Activated CD8-positive, alpha-beta memory T cell treated with anti-CD3 and anti-CD28 coated beads for 4 hours (primary cell): ENCODE measurements at places on chromosomes 6 and 20.

DNA sequence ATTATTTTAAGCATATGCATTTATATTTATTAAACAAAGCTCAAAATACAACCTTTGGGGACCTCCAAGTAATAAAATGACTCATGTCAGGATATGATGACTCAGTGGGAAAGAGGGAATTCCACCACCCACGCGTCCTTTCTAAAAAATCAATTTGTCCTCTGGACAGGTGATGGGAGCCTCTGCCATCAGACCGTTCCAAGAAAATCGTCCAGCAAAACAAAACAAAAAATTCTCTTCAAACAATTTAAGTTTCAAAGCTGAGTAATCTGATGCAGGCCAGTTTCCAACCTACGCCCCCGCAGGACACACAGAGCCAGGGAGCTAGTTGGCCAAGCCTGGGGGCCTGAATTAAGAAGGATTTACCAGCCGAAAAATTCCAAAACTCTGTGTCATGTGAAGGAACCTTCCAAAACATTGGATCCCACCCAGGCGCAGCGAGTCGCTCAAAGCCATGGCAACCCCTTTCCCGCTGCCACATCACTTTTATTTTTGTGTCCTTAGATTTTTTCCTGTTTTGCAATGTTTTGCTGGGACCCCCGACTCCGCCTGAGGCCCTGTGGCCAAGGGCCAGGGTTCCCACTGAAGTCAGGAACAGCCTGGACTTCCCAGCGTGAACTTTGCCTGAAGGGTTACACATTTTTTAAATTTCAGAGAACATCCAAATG lies 95.3 kb downstream of the NFATC2 start:
- DNase-seq = no peak

- no peak for DNase-seq
Observed at GRCh38 chr6:25499615-25500235, 152.3 kb upstream of the SCGN start.

GRCh38 chr6:35219683-35220326 lies 6.0 kb downstream of the SCUBE3 start:
- DNase-seq = no peak

GRCh38 chr6:134491477-134491876 lies 173.6 kb upstream of the SGK1 start:
- no peak for DNase-seq

GRCh38 chr20:53226826-53227225 lies 254.7 kb downstream of the TSHZ2 start:
- no peak for DNase-seq

- DNase-seq = no peak
Observed at GRCh38 chr6:125554456-125554855, 195.0 kb upstream of the HEY2 start.

GRCh38 chr6:35703554-35703953 lies 14.8 kb upstream of the FKBP5 start:
- DNase-seq = no peak

DNA sequence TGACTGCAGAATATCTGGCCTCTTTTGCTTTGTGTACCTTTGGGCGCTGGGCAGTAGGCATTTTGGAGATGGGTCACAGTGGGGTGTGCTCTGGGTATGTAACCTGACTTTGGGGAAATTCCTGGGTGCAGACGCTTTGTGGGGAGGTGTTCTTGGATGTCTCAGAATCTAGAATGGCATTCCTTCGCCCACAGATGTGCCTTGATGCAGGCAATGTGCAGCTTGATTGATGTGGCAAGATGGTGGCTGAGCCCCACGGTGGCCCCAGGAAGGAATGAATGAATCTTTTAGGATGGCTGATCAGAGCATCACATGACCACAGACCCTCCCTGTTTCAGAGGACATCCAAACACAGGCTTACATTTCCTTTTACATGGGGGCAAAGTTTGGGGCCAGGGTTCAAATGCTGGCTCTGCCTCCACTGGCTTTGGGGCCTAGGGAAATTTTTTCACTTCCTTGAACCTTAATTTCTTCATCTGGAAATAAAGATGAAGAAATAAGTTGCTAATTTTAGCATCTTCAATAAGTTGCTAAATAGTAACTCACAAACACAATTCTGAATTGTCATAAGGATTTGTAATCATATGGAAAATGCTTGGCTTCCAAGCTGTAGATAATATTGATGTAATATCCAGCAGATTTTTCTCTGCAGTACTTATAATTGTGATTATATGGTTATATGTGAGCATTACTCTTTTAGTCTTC lies 5.6 kb downstream of the PPP1R16B start:
- no peak for DNase-seq

DNA sequence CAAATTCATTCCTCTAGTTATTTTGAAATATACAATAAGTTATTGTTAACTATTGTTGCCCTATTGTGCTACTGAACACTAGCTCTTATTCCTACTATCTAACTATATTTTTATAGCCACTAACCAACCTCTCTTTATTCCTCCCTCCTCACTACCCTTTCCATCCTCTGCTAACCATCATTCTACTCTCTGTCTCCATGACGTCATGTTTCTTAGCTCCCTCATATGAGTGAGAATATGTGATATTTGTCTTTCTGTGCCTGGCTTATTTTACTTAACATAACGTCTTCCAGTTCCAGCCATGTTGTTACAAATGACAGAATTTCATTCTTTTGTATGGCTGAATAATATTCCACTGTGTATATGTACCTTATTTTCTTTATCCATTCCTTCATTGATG lies 95.3 kb downstream of the ATXN1 start:
- DNase-seq = no peak

DNA sequence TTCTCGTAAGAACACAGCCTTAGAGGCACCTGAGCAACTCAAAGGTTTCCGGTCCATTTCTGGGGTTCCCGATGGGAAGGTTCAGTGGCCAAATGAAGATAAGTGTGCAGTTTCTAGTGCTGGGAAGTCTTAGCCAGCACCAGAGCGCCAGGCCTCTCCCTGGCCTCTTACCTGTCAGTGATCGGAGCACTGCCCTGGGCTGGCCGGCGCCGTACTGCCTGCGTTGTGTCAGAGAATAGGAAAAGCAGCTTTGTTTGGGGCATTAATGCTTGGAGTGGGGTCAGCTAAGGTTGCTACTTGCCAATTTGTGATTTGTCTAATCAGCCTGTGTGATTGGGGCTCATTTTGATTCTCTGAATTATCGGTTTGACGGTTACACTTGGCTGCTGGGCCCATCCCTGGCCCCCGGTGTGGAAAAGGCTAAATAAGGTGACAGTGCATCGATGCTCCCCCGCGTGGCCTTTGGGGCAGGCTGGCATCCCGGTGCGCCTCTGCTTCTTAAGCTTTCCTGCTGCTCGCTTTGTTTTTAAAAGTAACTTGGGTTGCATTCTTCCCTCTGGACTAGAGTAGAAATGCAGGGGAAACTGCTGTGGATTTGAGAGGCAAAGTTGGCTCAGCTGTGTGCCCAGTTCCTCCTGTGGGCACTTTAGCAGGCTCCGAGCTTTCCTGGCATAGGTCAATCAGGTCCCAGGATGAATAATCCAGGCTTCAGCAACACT lies 51.8 kb downstream of the TCP11 start:
- DNase-seq = no peak

- DNase-seq = no peak
Observed at GRCh38 chr6:81831274-81831673, 78.8 kb upstream of the TENT5A start.

DNA sequence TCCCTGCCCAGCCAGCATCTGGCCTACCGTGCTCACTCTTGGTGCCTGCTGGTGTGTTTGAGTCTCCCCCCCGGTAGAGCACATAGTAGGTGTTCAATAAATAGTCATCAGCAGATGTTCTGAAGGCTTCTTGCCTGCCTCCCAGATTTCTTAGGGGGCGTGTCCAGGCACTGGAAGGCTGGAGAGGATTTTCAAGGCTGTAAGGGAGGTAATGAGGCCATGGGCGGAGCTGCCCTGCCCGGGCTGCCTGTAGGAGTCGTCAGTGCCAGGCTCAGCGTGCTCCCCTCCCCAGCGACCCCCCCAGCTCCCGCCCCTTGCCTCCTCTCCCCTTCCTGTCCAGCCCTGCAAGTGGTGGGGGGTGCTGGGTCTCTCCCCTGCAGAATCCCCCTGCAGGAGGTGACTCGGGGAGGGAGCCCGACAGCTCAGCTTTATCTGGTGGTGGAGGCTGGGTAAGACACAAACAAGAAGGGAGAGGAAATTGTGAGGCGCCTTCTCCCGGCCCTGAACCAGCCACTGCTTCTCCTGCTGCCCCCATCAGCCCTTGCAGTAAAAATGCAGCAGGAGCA lies 55.9 kb downstream of the BCAS4 start:
- no peak for DNase-seq

GRCh38 chr6:169099411-169100202 lies 154.0 kb downstream of the THBS2 start:
- no peak for DNase-seq

- DNase-seq = no peak
Observed at GRCh38 chr6:167056370-167056769, 57.2 kb downstream of the CEP43 start.

GRCh38 chr20:52722926-52723688 lies 249.1 kb upstream of the TSHZ2 start:
- no peak for DNase-seq

DNA sequence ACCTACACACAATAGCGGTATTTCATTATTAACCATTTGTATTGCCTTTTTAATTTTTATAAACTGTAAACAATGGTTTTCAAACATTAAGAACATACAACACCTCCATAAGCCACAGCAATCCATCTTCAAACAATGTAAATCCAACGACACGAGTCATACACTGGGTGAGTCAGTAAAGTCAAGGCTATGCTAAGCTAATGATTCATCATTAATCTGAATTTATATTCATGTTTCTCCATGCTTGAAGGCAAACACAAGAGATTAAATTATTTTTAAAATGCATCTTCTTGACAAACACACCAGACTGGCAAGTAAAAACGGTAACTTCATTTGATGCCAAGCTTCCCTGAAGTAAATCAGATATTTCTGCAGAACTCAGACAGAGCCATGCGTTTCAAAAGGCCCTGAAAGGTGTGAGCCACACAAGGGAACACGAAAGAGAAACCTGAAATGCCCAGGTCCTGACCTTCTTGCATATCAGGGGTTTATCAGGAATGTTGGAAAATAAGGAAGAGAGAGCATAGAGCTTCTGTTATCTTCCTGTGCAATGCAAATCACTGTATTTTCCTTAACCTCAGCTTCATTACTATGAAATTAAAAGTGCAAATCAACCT lies 162.5 kb downstream of the ALDH8A1 start:
- DNase-seq = no peak

DNA sequence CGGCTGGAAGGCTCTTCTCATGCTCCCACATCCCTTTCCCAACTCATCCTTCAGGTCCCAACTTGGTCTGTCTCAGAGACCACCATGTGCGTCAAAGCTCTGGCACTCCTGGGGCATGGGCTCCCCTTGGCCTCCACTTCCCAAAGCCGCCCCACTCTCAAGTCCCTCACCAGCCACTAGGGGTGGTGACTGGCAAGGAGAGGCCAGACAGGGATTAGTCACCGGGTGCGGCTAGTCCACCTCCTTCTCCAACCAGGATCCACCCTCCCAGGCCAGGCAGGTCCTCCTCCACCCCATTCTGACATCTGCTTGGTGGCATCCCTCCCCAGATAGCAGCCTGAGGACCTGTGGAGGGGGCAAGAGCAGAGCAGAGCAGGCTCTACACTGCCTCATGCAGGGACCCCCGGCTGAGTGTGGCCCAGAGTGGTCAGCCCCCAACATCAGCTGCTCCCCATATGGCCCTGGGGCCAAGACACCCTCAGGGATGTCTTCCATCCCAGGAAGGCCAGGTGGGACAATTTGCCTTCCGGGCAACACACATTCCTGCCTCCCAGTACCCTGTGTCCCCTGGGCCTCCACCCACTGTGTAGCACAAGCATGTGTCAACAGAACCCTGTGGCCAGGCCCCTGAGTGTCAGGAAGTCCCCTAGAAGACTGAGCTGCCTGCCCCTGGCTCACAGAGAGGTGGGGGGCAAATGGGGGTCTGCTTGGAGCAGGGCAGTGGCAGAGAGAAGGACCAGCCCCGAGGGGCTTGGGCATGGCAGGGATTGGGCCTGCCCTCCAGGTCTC lies 29.2 kb downstream of the YTHDF1 start:
- DNase-seq = no peak

- DNase-seq = no peak
Observed at GRCh38 chr6:125077453-125077852, 76.1 kb upstream of the TPD52L1 start.

DNA sequence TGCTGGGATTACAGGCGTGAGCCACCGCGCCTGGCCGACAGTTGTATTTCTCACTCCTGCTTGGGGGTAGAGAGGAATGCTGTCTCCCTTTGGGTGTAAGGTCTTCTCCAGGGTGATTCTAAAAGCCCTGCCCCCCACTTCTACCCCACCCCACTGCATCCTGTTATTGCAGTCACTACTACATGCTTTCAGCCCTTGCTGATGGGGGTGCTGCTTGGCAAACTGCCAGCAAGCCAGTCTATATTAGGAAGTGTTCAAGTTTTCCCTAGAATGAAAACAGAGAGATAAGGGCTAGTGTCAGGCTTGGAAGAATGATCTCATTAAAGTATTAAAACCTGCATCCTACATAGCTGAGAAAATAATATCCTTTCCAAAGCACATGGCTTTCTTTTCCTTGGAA lies 31.3 kb downstream of the TTI1 start:
- no peak for DNase-seq

DNA sequence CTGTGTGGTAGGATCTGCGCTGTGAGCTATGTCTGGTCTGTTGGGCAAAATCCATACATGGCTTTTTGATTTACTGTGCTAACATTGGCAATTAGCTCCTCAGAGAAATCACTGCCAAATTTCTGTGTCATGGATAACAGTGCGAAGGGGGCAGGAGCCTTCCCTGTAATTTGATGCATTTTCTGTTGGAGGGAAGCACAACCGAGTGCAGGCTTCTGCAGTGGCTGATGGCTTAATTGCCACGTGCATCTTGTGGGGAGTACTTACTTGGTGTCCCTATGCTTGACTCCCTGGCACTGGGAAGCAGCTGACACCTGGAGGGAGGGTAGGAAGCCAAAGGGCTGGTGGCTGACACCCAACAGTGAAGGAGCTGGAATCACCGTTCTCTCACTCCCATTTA lies 99.3 kb upstream of the PROKR2 start:
- DNase-seq = no peak

DNA sequence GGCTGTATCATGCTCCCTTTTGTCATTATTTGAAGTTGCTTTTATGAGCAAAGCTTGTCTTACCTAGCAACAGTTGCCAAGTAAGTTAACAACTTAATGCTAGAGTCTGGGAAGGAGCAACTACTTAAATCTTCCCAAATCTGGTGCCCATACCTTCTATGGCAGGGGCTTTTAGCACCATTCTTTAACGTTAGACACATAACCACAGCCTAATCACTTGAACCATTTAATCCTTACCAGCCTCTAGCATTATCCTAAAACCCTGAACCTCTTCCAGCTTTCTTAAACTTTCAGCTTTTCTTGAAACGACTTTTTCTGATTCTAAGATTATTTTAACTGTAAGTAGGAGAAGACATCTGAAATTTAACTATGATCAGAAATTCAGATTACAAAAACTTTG lies at the start of gene C6orf163:
Gene C6orf163 (plus strand): TSS at position 83 of the 400 bp plus-strand sequence. CDS start 287 bp downstream, at position 370.
- no peak for DNase-seq

DNA sequence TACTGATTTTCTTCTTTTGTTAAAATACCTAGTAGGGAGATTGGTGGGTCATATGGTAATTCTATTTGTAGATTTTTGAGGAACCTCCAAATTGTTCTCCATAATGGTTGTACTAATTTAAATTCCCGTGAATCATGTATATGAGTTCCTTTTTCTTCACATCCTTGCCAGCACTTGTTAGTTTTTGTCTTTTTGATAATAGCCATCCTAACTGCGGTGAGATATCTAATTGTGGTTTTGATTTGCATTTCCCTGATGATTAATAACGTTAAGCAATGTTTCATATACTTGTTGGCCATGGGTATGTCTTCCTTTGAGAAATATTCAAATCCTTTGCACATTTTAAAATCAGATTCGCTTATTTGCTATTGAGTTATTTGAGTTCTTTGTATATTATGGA lies 110.9 kb downstream of the JAG1 start:
- no peak for DNase-seq
